SW 1271 (cell line): ENCODE measurements at places on chromosomes 5 and 9.

DNA sequence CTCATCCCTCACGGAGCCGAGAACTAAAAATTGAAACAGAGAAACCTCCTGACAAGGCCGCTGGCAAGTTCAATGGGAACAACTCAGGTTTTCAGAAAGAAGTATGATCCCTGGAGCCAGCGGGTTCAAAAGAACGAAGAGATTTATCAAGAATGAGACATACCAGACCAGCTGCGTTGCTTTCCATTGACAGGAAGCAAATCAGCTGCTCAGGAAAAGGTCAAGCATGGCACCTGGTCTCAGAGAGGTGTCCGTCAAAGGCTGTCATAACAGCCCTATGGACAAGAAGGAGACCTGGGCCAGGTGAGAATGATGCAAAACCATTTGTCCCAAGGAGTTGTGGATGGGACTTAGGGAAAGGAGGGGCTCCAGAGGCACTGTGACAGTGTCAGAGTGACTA, 34.9 kb upstream of the GNE start:
- no peak for DNase-seq

DNA sequence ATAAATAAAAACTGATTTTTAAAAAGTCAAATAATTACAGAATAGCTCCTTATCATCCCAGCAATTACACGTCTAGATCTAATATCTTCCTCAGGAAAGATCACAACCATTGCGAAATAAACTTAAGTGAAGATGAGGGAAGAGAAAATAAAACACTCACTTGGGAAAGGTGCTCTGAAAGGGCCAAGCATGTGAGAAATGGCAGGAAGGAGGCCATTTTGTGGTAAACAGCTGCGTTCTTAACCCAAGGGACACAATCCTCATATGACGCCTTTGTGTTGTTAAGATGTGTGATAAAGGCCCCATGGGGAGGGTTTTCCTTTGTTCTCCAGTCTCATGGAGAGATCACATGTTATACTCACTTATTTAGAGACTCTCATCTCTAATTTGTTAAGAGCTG, 32.5 kb downstream of the JAKMIP2 start:
- DNase-seq = no peak

GRCh38 chr9:98627296-98627695, 81.4 kb downstream of the GABBR2 start:
- DNase-seq = no peak

GRCh38 chr5:73999297-73999696, 373.3 kb downstream of the ARHGEF28 start:
- no peak for DNase-seq

DNA sequence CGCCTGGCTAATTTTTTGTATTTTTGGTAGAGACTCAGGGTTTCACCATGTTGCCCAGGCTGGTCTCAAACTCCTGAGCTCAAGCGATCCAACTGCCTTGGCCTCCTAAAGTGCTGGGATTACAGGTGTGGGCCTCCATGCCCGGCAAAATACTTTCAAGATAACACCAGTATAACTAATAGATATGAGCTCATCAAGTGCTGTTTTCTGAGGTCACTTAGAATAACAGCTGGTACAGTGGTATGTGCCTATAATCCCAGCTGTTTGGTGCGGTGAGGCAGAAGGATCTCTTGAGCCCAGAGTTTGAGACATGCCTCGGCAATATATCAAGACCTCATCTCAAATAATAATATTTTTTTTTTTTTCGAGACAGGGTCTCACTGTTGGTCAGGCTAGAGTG, 30.5 kb upstream of the CREBRF start:
- DNase-seq = no peak

DNA sequence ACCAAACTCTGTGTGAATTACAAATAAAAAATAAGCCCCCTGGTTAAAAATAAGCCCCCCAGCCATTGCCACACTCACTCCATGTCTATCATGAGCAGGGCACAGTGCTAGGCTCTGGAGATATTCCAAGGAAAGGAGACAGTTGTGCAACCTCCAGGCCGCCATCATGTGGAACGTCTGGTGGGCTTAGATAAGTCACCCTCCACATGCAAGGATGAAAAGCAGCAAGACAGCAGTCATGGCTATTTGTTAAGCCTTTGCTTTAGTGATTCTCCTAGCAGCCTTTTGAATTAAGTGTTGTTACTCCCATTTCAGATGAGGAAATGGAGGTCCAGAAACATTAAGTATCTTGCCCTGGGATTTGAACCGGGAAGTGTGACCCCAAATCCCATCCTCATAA, 94.8 kb downstream of the DCP2 start:
- DNase-seq = no peak
